ENCODE measurements at places on chromosomes 1 and 21.

GRCh38 chr1:223775054-223775453 lies 62.7 kb downstream of the CAPN2 start:
- no peak for DNase-seq

- no peak for DNase-seq
These were observed 37.0 kb downstream of the MATN1 start for GRCh38 chr1:30686236-30686935.

GRCh38 chr1:116544588-116545358 lies 26.1 kb downstream of the CD58 start:
- peak; percentile 35 for DNase-seq

DNA sequence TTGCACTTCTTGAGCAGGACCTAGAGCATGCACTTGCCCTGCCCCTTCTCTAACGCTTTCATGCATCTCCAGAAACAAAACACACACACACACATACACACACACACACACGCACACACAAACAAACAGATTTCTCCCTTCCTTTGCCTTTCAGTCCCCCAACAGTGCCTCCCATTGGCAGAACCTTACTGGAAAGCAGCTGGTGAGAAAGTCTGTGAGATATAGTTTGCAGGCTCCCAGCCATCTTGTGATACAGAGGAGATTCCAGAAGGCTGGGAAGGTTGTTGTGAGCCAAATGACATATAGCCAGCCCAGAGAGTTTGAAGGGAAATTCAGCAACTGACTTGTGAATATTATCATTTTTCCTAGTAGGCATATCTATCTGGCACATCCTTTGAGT lies 35.9 kb upstream of the ZRANB2 start:
- DNase-seq: no peak

GRCh38 chr1:16215882-16216753 lies 3.7 kb upstream of the ARHGEF19 start:
- peak; percentile 72 for DNase-seq

GRCh38 chr1:225652729-225653462 lies at the start of gene ENAH:
ENAH (minus strand) TSS chr1:225653123; CDS start chr1:225652690, 433 bp downstream.
- DNase-seq: peak; percentile 25

GRCh38 chr1:45410850-45411509 lies 70.7 kb upstream of the MUTYH start:
- no peak for DNase-seq

- DNase-seq: no peak
These were observed 14.4 kb downstream of the ANP32E start for GRCh38 chr1:150221552-150221951.

- peak; percentile 53 for DNase-seq
These were observed 61.1 kb downstream of the TOMM20 start for GRCh38 chr1:235067396-235068157.

GRCh38 chr1:117188170-117188815 lies 22.4 kb downstream of the VTCN1 start:
- DNase-seq: no peak

- DNase-seq: no peak
These were observed 18.2 kb downstream of the FAM163A start for GRCh38 chr1:179761296-179761695.

DNA sequence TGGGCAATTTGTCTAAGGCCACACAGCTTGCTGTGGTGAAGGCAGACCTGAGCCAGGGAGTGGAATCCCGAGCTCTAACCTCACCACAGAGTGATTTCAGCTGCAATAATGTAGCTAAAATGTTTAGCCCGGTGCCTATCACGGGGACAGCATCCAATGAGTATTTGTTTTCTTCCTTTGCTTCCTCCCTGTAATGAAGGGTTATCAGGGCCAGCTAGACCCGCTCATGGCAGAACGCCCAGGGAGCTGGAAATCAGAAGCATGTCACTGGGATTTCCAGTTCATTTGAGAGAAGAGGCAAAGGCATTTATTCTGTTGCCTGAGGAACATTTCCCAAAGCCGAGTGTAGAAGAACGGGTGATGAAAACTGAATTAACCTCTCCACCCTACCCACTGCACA lies 183.1 kb downstream of the ZSCAN20 start:
- no peak for DNase-seq

DNA sequence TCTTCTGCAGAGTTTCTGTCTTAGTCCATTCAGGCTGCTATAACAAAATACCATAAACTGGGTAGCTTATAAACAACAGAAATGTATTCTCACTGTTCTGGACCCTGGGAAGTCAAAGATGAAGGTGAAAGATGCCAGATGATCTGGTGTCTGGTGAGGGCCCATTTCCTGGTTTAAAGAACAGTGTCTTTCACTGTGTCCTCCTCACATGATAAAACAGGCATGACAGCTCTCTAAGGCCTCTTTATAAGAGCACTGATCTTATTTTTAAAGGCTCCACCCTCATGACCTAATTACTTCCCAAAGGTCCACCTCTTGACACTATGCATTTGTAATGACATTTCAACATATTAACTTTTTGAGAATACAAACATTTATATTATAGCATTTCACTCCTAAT lies 250.2 kb upstream of the ZRANB2 start:
- no peak for DNase-seq

DNA sequence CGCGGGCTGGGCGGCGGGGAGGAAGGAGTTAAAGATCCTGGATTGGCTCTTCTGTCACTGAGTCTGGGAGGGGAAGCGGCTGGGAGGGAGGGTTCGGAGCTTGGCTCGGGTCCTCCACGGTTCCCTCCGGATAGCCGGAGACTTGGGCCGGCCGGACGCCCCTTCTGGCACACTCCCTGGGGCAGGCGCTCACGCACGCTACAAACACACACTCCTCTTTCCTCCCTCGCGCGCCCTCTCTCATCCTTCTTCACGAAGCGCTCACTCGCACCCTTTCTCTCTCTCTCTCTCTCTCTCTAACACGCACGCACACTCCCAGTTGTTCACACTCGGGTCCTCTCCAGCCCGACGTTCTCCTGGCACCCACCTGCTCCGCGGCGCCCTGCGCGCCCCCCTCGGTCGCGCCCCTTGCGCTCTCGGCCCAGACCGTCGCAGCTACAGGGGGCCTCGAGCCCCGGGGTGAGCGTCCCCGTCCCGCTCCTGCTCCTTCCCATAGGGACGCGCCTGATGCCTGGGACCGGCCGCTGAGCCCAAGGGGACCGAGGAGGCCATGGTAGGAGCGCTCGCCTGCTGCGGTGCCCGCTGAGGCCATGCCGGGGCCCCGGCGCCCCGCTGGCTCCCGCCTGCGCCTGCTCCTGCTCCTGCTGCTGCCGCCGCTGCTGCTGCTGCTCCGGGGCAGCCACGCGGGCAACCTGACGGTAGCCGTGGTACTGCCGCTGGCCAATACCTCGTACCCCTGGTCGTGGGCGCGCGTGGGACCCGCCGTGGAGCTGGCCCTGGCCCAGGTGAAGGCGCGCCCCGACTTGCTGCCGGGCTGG lies at the start of gene NPR1:
TSS of gene NPR1 (plus strand) at position 170 of the 818 bp plus-strand sequence. CDS start at position 591, 421 bp downstream.
- no peak for DNase-seq

DNA sequence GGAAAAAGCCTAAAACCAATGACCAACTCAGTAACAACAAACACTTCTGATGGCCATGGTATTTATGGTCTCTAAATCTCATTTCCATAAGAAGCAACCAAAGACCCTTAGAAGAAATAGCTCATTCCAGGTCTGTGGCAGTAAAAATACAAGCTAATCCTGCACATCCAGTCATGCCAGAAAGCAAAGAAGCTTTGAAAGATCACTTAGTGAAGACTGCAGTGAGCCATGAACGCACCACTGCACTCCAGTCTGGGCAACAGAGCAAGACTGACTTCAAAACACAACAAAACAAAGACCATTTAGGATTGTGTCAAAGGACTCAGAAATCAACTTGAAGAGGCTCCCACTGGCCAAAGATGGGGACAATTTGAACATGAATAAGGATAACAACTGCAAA lies 18.4 kb upstream of the ELK4 start:
- DNase-seq: no peak

- DNase-seq: no peak
These were observed 511.2 kb downstream of the USP25 start for GRCh38 chr21:16241016-16241415.

DNA sequence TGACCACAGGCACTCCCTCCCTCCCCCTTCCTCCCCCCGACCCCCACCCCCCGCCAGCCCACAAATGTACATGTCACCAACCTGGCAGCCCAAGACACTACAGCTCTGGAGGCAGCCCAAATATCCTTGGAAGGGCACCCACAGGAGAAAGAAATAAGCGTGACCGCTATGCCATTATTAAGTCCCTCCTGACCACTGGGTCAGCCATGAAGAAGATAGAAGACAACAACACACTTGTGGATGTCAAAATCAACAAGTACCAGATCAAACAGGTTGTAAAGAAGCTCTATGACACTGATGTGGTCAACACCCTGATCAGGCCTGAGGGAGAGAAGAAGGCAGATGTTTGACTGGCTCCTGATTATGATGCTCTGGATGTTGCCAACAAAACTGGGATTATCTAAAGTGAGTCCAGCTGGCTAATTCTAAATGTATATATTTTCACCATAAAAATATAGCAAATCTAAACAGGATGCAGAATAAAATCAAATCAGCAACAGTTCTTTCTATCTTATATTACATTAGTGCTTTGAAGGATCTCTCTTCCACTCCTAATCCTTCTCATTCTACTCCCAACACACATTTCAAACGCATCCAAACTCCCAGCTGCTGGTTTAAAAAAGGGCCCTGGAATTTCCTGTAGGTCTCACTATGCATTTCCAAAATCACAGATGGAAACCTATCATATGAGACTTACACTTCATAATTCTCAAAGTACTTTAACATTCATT lies 77.4 kb upstream of the SLFNL1 start:
- DNase-seq: no peak

- peak; percentile 5 for DNase-seq
These were observed 54.5 kb downstream of the PCNX2 start for GRCh38 chr1:233240829-233241682.

Measured in stimulated activated CD4-positive, alpha-beta T cell treated with anti-CD3 and anti-CD28 coated beads, Interleukin-1b, Interleukin-23, amount 100 ng/mL, for 48 hours (primary cell).